ENCODE measurements at places on chromosomes 5 and 9.
A peak's percentile ranks its signal among the peaks of the same experiment; 100 is the strongest.

GRCh38 chr5:60743511-60744314 lies 43.7 kb upstream of the DEPDC1B start:
- no peak for DNase-seq

- DNase-seq: no peak
These were observed 106.3 kb downstream of the KDM4C start for GRCh38 chr9:6864102-6864501.

DNA sequence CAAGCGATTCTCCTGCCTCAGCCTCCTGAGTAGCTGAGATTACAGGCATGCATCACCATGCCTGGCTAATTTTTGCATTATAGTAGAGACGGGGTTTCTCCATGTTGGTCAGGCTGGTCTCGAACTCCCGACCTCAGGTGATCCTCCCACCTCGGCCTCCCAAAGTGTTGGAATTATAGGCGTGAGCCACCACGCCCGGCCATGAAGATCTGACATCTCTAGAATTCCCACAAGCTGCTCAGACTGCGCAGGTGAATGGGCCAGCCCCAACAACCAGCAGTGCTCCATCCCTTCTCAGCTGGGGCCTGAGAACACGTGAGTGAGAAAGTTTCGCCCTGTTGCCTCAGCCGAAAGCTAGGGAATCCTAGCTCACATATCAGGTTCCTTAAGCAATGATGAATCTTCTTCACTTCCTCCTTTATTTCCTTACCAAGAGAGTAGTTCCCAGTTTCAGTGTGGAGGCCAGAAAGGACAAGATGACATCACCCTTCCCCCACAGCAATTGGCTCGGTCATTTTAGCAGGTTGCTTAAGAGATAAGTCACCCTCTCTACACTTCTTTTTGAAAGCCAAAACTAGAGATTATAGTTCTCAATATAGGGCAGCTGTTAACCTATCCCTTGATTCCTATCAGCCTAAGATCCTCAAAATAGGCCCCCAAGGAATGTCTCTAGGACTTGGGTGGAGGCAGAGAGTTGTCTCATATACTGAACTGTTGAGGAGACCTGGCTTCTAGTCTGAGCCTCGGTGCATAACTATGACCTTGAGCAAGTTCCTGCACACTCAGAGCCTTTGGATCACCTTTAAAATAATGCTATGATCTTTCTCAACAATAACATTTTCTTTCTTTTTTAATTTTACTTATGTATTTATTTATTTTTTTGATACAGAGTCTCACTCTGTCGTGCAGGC lies 23.9 kb upstream of the PPP2CA start:
- no peak for DNase-seq

DNA sequence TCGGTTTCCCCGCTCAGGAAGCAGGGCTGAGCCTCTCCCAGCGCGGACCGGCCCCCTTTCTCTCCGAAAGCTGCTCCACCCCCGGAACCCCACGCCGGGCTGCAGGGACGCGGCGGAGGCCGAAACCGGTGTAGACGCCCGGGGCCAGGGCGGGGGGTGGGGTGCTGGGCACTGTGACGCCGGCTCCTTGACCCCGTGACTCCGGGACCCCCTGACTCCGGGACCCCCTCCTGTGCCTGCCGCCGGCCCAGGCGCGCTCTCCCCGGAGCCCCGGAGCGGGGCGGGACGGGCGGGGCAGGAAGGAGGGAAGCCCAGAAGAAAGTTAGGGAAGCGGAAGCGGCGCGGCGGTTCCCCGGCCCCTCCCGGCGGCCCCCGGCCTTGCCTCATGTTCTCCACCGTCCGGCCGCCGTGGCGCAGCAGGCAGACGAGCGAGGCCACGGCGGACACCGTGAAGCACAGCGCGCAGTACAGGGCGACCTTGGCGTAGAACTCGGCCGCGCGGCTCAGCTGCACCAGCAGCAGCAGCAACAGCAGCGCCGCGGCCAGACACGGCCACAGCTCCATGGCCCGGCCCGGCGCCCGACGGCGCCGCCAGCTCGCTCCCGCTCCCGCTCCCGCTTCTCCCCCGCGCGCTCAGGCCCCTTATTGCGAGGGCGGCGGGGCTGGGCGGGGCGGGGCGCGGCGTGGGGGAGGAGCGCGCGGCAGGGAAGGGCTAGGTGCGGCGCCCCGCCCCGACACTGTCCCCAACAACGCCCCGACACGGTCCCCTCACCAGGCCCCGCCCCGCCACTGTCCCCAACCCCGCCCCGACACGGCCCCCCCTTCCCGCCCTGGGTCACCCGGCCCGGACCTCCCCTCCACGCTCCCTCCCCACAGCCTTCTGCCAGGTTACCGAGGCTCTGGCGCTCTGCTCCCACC lies at the start of gene AGPAT2:
AGPAT2 (minus strand) TSS at position 664 of the 918 bp plus-strand sequence; CDS start at position 564, 100 bp downstream.
- peak; percentile 30 for DNase-seq

GRCh38 chr9:137610944-137611343 lies 5.5 kb downstream of the ARRDC1 start:
- no peak for DNase-seq

GRCh38 chr5:92401-93220 lies 643 bp downstream of the PLEKHG4B start:
- no peak for DNase-seq

- DNase-seq: no peak
These were observed 48.5 kb downstream of the GARNL3 start for GRCh38 chr9:127313042-127313560.

- no peak for DNase-seq
These were observed 305.3 kb downstream of the CSNK1G3 start for GRCh38 chr5:123817267-123817666.

GRCh38 chr5:59421986-59422941 lies 471.3 kb downstream of the PDE4D start:
- DNase-seq: no peak

DNA sequence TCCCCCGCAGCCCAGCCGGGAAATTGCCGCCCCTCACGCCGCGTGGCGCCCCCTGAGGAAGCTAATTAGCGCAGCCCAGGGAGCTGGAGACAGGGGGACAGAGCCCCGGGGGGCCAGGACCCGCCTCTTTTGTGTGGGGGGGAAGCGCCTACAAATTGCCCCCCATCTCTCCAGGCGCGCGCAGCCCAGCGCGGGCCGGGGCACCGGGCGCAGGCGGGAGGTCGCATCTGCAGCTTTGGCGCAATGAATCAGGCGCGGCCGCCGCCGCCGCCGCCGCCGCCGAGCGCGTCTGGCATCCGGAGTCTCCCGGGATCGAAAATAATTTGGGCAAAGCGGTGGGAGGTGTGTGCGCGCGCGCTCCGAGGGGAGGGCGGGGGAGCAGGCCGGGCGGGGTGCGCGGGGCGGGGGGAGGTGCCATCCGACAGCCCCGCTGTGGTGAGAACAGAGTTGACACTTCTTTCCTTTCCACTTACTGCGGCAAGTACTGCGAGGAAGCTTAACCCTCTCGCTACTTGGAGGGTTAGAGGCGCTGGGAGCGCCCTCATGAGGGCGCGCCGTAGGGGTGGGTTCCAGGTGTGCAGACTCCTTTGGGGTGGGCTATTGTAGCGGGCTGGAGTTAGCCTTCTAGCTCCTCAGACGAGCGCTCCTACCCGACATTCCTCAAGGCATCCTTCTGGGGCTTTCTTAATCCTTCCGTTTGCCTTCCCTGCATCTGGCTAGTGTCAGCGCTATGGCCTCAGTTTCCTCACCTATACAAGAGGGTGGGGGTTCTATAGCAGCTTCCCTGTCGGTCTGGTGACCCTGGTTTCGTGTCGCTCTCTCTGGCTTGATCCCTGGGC lies 63.1 kb downstream of the CXXC5 start:
- peak; percentile 50 for DNase-seq

GRCh38 chr5:129174480-129174879 lies 79.9 kb downstream of the ISOC1 start:
- DNase-seq: no peak

- no peak for DNase-seq
These were observed 246.6 kb downstream of the FSTL4 start for GRCh38 chr5:133365738-133366137.

- no peak for DNase-seq
These were observed 351.3 kb downstream of the ENC1 start for GRCh38 chr5:74289238-74289637.

DNA sequence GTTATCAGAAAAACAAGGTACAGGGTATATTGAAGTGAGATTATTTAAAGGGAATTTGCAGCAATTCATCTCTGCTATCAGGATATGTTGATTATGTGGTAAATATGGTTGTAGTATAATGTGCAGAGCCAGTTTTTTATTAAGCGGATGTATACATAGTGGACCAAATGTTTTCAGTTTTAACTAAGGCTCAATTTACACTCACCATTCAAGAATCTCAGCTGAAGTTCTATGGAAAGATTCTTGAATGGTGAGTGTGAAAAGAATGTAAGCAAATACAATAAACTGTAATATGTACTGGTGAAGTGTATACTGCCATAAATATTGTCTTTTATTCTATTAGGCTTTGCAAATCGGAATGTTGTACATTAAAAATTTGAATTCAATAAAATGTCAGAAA lies 895.9 kb upstream of the CDH10 start:
- DNase-seq: no peak

GRCh38 chr5:14901462-14902051 lies 30.0 kb upstream of the ANKH start:
- DNase-seq: no peak

DNA sequence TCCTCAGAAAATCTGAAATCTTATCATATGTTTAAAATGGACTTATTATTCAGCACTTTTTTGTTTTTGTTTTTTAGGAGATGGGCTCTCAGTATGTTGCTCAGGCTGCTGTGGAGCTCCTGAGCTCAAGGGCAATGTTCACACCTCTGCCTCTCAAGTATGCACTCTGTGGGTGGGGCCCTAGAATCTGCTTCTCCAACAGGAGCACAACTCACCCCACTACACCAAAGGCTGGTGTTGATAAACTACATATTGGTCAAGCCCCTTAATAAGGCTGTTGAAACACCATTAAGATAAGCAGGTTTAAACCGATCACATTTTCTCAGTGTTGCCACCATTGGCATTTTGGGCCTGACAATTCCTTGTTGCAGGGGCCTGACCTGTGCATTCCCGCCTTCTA lies 131.6 kb downstream of the FANCC start:
- no peak for DNase-seq

- DNase-seq: no peak
These were observed 61.2 kb upstream of the PHYKPL start for GRCh38 chr5:178293815-178294214.

GRCh38 chr5:67453111-67453905 lies 256.7 kb upstream of the CD180 start:
- DNase-seq: no peak

DNA sequence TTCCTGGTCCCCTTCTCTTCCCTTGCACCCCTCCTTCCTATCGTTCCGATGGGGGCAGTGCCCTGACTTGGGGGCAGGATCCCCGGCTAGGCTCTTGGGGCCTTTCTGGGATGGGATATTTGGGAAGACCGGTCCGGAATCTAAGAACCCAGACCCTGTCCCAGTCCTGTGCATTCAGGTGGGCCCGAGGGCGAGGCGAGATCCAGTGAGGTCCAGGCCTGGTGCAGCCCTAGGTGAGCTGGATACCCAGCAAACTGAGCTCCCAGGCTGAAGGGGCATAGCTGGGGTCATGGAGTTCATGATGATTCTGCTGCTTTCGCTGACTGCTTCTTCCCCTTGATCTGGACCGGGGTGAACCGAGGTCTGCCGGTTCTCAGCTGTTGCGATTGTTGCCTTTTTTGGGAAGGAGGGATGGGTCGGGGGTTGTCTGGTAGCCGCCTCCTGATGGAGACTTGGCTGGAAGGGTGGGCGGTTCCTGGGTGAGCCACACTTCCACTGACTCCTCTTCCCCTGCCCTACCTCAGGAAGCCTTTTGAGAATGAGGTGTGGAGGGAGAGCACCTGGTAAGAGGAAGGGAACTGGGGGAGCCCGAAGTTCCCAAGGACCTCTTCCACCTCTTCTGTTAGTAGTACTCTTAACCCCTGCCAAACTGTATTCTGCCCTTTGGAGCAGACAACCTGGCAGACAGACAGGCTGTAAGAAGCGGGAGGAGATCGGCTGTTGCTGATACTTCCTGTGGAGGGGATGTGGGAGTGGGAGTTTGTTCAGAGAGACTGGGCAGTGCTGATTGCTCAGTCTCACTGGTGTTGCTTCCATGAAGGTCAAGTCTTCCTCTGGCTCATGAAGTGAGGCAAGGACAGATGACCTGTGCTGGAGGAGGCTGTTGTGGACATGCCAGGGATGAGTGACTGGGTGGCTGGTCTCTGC lies 1.0 kb downstream of the LRRC8A start:
- no peak for DNase-seq

DNA sequence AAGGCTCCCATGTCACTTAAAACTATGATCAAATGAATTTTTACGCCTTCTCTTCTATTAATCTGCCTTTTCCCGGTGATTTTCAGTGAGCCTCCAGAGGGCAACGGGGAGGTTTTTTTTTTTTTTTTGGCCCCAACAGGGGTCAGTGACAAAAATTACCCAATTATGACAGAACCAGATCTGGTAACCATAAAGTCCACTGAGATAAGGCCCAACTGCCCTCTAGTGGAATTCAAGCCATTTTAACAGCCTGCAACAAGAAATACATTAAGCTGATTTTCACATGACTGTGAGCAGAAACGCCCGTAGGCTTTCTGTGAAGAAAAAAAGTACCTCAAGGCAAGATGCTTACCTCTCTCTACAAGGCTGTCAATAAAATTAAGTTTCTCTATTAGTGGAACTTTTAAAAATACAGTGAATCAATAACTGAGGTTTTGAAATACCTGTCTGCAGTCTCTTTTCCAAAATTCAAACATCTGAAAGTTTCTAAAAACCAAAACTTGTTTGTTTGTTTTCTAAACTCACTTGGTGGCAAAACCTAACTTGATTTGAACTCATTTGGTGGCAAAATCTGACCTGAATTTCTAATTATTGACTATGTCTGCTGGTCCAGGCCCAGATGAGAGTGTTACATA lies 49.7 kb upstream of the FST start:
- no peak for DNase-seq

DNA sequence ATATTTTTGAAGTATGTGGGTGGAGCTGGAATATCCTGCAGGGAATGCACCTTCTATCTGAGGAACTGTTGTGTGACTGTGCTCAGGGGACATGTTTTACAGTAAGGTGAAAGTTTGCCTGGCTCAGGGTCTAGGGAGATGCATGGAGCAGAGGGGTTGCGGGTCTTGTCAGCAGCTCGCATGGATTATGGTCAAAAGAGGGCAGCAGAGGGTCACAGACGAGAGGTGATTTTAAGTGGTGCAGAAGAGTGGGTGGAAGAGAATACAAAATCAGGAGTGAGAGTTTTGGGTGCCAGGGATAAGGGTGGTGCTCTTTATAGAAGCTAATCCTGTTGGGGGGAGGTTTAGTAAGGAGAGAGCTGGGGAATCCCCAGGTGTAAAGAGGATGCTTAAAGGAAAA lies 53.5 kb upstream of the GRIN3A start:
- DNase-seq: no peak

DNA sequence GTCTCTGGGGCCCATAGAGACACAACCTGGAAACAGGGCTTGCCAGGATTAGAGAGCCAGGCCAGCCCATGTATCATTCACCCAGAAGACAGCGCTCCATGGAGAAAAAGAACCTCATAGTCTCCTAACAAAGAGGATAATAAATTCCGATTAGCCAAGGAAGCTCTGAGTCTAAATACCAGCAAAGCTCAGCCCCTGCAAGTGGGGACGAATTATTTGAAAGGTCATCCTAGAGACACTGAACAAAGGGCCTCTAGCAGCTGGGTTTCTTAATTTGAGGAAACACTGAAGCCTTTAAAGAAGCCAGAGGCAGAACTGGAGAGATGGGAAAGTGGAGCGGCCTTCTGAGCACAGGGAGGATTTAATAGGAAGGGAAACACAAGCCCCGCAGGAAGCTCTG lies 287.1 kb upstream of the ZNF462 start:
- no peak for DNase-seq

GRCh38 chr5:17118631-17119030 lies 98.8 kb upstream of the BASP1 start:
- DNase-seq: no peak

GRCh38 chr9:104879555-104880309 lies 48.2 kb downstream of the ABCA1 start:
- DNase-seq: no peak
